Endodermal cell (in vitro differentiated cells): ENCODE measurements at places on chromosomes 4 and X. TPM values are rescaled to one million over a fixed set of nuclear protein-coding genes. Genes with fewer than 3 reads are reported as not detected.

DNA sequence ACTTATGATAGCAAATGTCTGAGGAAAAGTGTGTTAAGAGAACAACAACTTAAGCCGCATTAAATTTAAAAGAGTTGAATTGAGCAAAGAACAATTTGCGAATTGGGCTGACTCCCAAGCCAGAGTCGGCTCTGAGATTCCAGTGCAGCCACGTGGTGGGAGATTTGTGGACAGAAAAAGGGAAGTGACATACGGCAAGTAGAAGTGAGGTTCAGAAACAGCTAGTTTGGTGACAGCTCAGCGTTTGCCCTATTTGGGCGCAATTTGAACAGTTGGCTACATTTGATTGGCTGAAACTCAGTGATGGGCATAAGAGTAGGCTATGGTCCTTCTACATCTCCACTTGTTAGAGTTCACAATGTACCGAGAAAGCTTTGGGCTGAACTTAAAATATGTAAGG lies 124.0 kb downstream of the PRKX start:
- no peak overlapping the region for H3K4me3 ChIP-seq
- no peaks in the 10 kb centered on the region for H3K27me3 ChIP-seq
- DNase-seq, result no peak
- H3K4me1 ChIP-seq, result no peaks in the 10 kb centered on the region
- H3K36me3 ChIP-seq, result no peaks in the 10 kb centered on the region

DNA sequence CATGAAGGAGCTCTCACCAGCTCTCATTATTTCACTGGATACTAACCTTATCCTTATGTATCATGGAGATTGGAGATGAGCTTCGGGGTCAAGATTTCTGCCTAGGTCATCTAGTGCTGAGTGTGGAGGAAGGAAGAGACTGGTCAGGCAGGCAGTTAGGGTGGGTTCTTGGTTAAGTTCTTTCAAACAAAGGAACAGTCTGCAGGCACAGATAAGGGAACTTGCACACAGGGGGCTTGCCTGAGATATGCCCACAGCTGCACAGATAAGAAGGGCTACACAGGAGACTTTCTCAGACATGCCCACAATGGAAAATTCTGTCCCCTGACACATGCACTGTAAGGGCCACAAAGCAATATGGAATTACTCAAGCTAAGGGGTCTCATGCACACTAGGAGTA lies 904.1 kb downstream of the NLGN4X start:
- no peak overlapping the region for H3K27ac ChIP-seq
- no peaks in the 10 kb centered on the region for H3K4me1 ChIP-seq
- DNase-seq, result no peak

DNA sequence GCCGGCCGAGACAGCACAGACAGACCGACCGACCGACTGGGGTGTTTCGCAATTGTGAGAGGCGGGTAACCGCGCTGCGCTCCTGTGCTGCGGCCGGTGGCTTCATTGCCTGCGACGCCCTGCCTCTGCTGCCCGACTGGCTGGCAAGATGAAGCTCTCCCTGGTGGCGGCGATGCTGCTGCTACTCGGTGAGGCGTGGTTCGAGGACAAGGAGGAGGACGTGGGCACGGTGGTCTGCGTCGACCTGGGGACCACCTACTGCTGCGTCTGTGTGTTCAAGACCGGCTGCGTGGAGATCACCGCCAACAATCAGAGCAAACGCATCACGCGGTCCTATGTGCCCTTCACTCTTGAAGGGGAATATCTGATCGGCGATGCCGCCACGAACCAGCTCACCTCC lies 565.7 kb upstream of the SMIM31 start:
- no peak overlapping the region for H3K4me3 ChIP-seq
- no peaks in the 10 kb centered on the region for H3K27me3 ChIP-seq
- peaks cover 7% of the 10 kb centered on the region for H3K4me1 ChIP-seq
- no peak overlapping the region for H3K27ac ChIP-seq
- no peak for DNase-seq

GRCh38 chrX:12975670-12975965 lies 708 bp downstream of the TMSB4X start:
- DNase-seq, result no peak
- H3K36me3 ChIP-seq, result peaks cover 12% of the 10 kb centered on the region
- peak overlapping the region; percentile 98 for H3K27ac ChIP-seq
- H3K4me1 ChIP-seq, result no peaks in the 10 kb centered on the region
- H3K4me3 ChIP-seq, result peak overlapping the region; percentile 91

- H3K27me3 ChIP-seq, result no peaks in the 10 kb centered on the region
- no peak overlapping the region for H3K4me3 ChIP-seq
- DNase-seq, result no peak
- no peak overlapping the region for H3K27ac ChIP-seq
- H3K36me3 ChIP-seq, result no peaks in the 10 kb centered on the region
- no peaks in the 10 kb centered on the region for H3K4me1 ChIP-seq
These were observed 3.4 kb upstream of the SRPK3 start for GRCh38 chrX:153777261-153778090.

- H3K36me3 ChIP-seq, result peaks cover 62% of the 10 kb centered on the region
- no peaks in the 10 kb centered on the region for H3K27me3 ChIP-seq
- no peak overlapping the region for H3K4me3 ChIP-seq
- no peak for DNase-seq
These were observed 32.7 kb downstream of the RRAGB start for GRCh38 chrX:55750256-55750655.

GRCh38 chrX:153973127-153974002 lies 811 bp downstream of the TMEM187 start:
- peak; percentile 48 for DNase-seq
- H3K27ac ChIP-seq, result peak overlapping the region; percentile 99
- H3K4me1 ChIP-seq, result peaks cover 4% of the 10 kb centered on the region
- peaks cover 8% of the 10 kb centered on the region for H3K36me3 ChIP-seq
- no peaks in the 10 kb centered on the region for H3K27me3 ChIP-seq

- H3K27me3 ChIP-seq, result no peaks in the 10 kb centered on the region
- no peaks in the 10 kb centered on the region for H3K4me1 ChIP-seq
- H3K4me3 ChIP-seq, result no peak overlapping the region
- H3K27ac ChIP-seq, result no peak overlapping the region
- DNase-seq, result no peak
These were observed 276.1 kb downstream of the PPARGC1A start for GRCh38 chr4:23613782-23614181.

- H3K27ac ChIP-seq, result no peak overlapping the region
- no peaks in the 10 kb centered on the region for H3K27me3 ChIP-seq
- H3K4me3 ChIP-seq, result no peak overlapping the region
- H3K4me1 ChIP-seq, result no peaks in the 10 kb centered on the region
These were observed 188.4 kb downstream of the PALLD start for GRCh38 chr4:168685136-168685809.

DNA sequence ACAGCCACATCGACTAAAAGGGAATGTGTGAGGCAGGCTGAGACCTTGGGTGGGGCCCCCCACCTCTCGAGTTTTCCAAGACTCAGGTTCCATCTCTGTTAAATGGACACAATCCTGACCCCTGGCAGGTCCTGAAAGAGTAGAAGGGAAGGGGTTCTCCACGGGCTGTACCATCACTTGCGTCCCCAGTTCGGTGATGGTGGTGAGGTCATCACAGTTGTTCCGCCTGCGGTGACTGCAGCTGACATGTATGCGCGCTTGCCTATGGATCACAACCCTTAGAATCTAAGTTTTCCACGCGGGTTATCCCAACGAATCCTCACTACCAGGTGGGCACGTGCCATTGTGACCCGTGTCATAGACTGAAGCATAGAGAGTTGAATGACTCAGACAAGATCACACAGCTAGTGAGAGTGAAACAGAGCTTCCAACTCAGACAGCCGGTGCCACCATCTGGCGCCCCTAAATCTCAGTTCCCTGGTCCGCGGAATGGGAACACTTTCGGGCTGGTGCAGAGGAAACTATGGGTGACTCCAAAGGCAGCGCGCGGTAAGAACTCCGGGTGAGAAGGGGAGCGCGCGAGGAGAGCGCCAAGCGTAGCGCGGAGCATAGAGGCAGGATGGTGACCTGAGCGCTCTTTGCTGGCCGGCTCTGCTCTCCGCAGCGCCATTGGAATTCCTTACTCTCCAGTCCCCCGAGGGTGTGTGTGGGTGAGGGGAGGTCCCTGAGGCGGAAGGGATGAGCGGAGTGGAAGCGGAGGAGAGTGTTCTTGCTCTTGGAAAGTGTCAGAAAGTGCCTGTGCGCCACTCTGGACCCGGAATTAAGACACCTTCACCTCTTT lies 10.5 kb downstream of the MSX1 start:
- H3K4me1 ChIP-seq, result no peaks in the 10 kb centered on the region
- H3K36me3 ChIP-seq, result no peaks in the 10 kb centered on the region
- no peak overlapping the region for H3K4me3 ChIP-seq
- H3K27me3 ChIP-seq, result peaks cover 100% of the 10 kb centered on the region
- no peak overlapping the region for H3K27ac ChIP-seq

- no peaks in the 10 kb centered on the region for H3K27me3 ChIP-seq
- H3K4me3 ChIP-seq, result no peak overlapping the region
- no peak for DNase-seq
- H3K27ac ChIP-seq, result no peak overlapping the region
These were observed 204.5 kb downstream of the SLC7A11 start for GRCh38 chr4:138037696-138038095.

DNA sequence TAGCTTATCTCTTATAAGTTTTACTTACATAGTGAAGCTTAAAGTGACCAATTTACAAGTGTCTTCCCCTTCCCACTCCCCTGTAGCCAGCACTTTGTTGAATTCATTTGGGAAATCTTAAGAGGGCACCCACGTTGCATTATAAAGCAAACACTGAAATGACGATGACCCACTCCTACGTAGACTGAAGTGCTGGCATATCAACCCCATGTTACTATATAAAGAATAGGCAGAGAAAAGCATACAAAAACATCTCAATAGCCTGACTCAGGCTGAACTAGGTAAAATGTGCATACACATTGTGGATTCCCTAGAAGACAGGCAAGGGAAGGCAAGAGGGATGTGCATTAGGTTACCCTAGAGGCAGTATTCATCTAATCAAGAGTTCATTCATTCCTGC lies 313.4 kb downstream of the TENM3 start:
- DNase-seq, result no peak
- H3K27me3 ChIP-seq, result no peaks in the 10 kb centered on the region
- H3K27ac ChIP-seq, result no peak overlapping the region
- no peak overlapping the region for H3K4me3 ChIP-seq
- H3K36me3 ChIP-seq, result no peaks in the 10 kb centered on the region

- no peak overlapping the region for H3K27ac ChIP-seq
- H3K36me3 ChIP-seq, result no peaks in the 10 kb centered on the region
- H3K4me1 ChIP-seq, result no peaks in the 10 kb centered on the region
- H3K4me3 ChIP-seq, result no peak overlapping the region
- no peaks in the 10 kb centered on the region for H3K27me3 ChIP-seq
These were observed 203.8 kb upstream of the PSAPL1 start for GRCh38 chr4:7638489-7638888.

GRCh38 chrX:85203461-85203970 lies 40.1 kb downstream of the SATL1 start:
- no peak for DNase-seq
- no peaks in the 10 kb centered on the region for H3K27me3 ChIP-seq
- H3K4me3 ChIP-seq, result no peak overlapping the region
- H3K4me1 ChIP-seq, result no peaks in the 10 kb centered on the region
- H3K27ac ChIP-seq, result no peak overlapping the region
- no peaks in the 10 kb centered on the region for H3K36me3 ChIP-seq

DNA sequence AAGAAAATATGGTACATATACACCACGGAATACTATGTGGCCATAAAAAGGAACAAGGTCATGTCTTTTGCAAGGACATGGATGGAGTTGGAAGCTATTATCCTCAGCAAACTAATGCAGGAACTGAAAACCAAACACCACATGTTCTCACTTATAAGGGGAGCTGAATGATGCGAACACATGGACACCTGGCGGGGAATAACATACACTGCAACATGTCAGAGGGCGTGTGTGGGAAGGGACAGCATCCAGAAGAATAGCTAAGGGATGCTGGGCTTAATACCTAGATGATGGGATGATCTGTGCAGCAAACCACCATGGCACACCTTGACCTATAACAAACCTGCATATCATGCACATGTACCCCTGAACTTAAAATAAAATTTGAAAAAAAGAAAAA lies 19.5 kb upstream of the CNKSR2 start:
- no peak for DNase-seq
- no peak overlapping the region for H3K27ac ChIP-seq
- H3K4me1 ChIP-seq, result no peaks in the 10 kb centered on the region

GRCh38 chrX:15525664-15526416 lies 25.2 kb downstream of the BMX start:
- H3K36me3 ChIP-seq, result no peaks in the 10 kb centered on the region
- no peaks in the 10 kb centered on the region for H3K27me3 ChIP-seq
- no peak for DNase-seq
- no peaks in the 10 kb centered on the region for H3K4me1 ChIP-seq

DNA sequence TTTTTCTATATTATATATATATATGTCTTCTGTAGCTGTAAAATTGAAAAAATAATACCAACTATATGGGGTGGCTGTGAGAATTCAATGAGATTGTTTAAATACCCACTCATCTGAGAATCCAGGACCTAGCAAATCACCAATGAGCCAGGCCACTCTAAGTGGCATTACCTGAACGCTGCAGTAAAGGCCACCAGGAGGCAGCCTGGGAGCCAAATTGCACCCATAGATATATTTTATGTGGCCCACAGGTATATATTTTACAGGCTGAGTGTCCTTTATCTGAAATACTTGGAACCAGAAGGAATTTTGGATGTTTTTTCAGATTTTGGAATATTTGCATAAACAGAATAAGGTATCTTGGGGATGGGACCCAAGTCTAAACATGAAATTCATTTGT lies 58.2 kb upstream of the C4orf50 start:
- peaks cover 9% of the 10 kb centered on the region for H3K4me1 ChIP-seq
- H3K4me3 ChIP-seq, result no peak overlapping the region
- peak; percentile 78 for DNase-seq
- peaks cover 15% of the 10 kb centered on the region for H3K36me3 ChIP-seq

DNA sequence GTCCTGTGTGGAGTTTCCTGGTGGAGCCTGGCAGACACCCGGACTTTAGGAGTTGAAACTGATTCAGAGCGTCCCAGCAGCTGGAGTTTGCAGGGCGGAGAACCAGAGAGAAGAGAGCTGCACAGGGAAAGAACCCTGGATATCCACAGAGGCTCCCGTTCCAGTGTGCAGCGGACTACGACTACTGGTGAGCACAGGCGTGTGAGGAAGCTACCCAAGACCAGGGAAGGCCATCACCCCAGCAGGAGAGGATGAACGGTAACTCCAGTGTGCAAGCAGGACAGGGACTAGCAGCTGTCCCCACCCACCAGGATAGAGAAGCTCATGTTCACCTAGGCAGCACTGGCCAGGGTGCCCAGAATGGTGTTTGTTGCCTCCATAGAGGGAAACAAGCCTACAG lies 2.3 kb downstream of the LAGE3 start:
- no peaks in the 10 kb centered on the region for H3K4me1 ChIP-seq
- no peaks in the 10 kb centered on the region for H3K36me3 ChIP-seq
- H3K27me3 ChIP-seq, result no peaks in the 10 kb centered on the region
- no peak overlapping the region for H3K27ac ChIP-seq
- no peak for DNase-seq
- H3K4me3 ChIP-seq, result no peak overlapping the region

- peaks cover 10% of the 10 kb centered on the region for H3K4me1 ChIP-seq
- H3K4me3 ChIP-seq, result no peak overlapping the region
- H3K27ac ChIP-seq, result no peak overlapping the region
- no peak for DNase-seq
These were observed 72.7 kb downstream of the FNIP2 start for GRCh38 chr4:158841540-158841939.

The TSC22D3 gene
- 9.9 and 10.4 TPM in 2 replicates for total RNA-seq

The CLGN gene
- total RNA-seq, result 4.6 and 4.7 TPM in 2 replicates

The TAF1 gene
- total RNA-seq, result 36.0 and 43.1 TPM in 2 replicates

The PAGE2B gene
- not detected in 3 replicates for total RNA-seq

The SPON2 gene
- 1.2 and 2.6 TPM in 2 replicates for total RNA-seq

The PASD1 gene
- not detected in 2 replicates for total RNA-seq
